ENCODE measurements at places on chromosomes 11 and 22.
A peak's percentile ranks its signal among the peaks of the same experiment; 100 is the strongest.

DNA sequence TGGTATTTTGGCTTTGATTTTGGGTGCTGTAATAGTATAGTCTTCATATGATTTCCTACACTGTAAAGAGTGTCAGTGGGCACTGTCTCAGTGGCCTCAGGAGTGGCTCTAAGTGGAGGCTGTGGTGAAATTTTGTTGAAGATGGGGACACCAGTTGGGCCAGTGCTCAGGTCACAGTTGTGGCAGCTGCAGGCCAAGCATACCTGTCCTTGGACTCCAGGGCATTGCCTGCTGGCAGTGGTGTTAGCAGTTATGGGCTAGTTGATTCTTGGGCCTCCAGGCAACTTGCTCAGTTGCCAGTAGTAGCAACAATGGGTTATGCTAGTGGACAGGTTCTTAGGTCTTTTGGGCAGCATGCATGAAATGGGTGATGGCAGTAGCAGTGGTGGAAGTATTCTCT lies 39.2 kb upstream of the SLC22A25 start:
- DNase-seq = no peak

GRCh38 chr11:77035039-77035438 lies 841 bp downstream of the B3GNT6 start:
- no peak for DNase-seq

DNA sequence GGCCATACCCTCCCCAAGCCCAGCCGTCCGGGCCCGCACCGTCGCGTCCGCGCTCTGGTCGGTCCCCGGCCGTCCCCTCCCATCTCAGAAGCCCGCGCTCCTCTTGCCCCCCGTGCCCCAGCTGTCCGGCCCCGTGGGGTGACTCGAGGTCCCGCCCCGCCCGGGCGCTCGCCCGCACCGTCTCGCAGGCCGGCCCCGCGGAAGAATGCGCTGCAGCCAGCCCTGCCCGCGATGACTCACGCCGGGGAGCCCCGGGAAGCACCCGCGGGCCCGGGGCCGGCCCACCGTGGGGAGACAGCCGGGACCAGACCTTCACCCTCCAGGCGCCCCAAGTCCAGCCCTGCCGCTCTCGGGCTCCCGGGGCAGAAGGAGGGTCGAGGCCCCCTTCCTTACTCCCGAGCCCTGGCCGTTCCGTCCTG lies 320 bp upstream of the PHLDA2 start:
- peak; percentile 49 for DNase-seq

- peak; percentile 84 for DNase-seq
These were observed 10.4 kb upstream of the SREBF2 start for GRCh38 chr22:41822317-41823057.

DNA sequence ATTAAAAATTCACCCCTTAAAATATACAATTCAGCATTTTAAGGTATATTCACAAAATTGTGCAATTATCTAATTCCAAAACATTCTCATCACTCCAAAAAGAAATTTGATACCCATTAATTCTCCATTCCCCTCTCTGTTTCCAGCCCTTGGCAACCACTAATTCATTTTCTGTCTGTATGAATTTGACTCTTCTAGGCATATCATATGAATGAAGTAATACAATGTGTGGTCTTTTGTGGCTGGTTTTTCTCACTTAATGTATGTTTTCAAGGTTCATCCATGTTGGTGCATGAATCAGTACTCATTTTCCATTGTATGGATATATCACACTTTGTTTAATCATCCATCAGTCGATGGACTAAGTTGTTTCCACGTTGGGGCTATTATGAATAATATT lies 29.0 kb upstream of the ACCSL start:
- DNase-seq = no peak

DNA sequence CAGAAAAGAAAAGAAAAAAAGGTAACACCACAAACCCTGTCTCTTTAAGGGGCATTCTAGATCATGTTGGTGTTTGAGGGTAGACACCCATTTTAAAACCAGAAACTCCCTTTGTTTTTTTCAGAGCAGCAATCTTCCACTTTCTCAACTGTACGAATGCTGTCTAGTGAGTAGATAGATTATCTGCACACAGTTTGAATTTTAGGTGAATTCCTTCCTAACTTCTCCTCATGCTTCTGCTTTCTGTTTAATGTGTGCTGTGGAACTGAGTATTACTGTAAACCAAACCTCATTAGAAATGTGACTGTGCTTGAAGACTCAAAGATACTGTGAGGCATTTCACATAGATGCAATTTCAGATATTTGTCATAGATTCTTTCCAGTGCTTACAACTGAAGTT lies 102.4 kb downstream of the PRMT3 start:
- no peak for DNase-seq

- DNase-seq = no peak
These were observed 51.8 kb upstream of the SLC36A4 start for GRCh38 chr11:93249459-93250220.

GRCh38 chr22:46710806-46711205 lies 27.2 kb downstream of the CERK start:
- DNase-seq = no peak

DNA sequence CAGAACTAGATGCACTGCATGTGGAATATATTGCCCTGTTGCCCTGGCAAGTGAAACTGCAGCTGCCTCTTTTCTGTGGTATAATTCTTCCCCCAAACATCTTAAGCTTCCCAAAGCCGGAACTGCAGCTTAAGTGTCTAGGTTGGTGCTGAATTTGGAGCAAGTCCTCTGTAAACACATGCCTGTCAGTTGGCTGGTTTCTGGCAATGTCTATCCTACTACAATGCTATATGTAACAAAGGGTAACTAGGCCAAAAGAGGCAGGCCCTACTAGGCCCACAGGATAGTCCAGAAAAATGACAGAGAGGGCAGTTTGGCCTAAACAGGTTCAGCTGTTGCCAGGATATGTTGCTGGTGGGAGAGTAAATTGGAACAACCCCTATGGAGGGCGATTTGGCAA lies 27.9 kb downstream of the ASCC2 start:
- no peak for DNase-seq

- no peak for DNase-seq
These were observed 915 bp downstream of the FEZ1 start for GRCh38 chr11:125494974-125495725.

DNA sequence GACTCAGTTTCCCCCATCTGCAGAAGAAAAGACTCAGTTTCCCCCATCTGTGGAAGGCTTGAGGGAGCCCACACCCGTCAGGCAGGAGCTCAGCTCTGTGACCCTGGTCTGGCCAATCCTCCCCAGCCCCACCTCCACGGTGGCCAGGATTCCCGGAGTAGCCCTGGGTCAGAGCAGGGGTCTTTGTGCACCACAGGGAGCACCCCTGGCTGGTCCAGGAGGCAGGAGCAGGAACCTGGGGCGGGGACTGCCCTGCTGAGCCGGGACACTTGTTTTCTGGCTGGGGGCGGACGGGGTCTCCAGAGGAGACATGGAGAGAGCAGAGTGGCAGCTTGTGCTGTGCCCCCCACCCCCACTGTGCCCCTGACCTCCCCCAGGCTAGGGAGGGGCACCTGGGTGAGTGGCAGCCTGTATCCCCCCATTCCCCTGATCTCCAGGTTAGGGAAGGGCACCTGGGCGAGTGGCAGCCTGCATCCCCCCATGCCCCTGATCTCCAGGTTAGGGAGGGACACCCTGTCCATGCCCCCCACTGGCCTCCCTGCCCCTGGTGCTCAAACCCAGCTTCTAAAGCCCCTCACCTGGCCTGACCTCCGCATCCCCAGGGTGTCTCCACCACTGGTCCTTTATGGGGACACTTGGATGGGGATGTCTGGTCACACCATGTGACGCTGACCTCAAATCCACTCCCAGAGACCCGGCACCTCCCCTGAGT lies 18.8 kb downstream of the IL17REL start:
- no peak for DNase-seq
